Germinal center (tissue), 1 donor: ENCODE measurements at places on chromosomes 3 and 15.

- DNase-seq = peak; percentile 6
These were observed 315.8 kb upstream of the SATB1 start for GRCh38 chr3:18740631-18741583.

- DNase-seq = no peak
These were observed 39.6 kb downstream of the MAP3K13 start for GRCh38 chr3:185402561-185402960.

GRCh38 chr3:79027593-79027992, 740.2 kb downstream of the ROBO1 start:
- no peak for DNase-seq

GRCh38 chr3:169128579-169128978, 534.9 kb downstream of the MECOM start:
- DNase-seq = no peak

DNA sequence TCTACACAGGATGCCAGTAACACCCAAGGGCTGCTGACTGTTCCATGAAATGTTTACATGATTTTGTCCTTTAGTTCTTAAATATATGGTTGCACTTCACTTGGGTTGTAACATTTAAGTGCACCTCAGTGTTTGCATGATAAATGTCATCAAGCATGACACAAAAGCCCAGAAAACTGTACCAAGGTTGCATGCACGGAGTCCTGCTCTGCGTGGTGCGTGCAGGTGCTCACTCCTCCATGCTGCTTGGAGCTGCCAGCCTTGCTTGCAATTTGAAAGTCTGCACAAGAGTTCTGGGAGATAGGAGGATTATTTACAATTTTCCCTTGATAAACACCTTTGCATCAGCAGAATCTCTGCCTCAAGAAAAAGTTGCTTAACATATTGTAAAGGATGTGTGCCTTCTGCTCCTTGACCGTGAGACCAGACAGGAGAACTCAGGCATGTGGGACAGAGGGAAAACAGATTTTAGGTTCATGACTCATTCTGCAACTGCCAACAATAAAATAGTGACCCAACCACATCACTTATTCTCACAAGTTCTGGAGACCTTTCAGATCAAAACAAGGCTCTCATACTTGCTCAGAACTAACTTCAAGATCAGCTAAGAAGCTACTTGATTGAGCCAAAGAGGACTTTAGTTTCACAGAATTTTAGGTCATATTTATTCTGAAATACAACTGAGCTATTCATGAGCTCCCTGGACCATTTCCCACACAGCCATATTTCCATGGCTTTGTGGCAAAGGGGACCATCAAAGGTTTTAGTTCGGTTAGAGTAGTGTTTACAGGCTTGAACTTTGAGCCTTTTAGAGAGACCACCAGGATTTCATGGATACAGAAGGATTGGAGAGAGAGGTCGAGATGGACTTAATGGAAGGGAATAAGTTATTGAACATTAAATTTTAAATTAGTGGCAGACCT, 128.4 kb upstream of the ZBED2 start:
- peak; percentile 3 for DNase-seq
